ENCODE measurements at places on chromosomes 7 and 10.

DNA sequence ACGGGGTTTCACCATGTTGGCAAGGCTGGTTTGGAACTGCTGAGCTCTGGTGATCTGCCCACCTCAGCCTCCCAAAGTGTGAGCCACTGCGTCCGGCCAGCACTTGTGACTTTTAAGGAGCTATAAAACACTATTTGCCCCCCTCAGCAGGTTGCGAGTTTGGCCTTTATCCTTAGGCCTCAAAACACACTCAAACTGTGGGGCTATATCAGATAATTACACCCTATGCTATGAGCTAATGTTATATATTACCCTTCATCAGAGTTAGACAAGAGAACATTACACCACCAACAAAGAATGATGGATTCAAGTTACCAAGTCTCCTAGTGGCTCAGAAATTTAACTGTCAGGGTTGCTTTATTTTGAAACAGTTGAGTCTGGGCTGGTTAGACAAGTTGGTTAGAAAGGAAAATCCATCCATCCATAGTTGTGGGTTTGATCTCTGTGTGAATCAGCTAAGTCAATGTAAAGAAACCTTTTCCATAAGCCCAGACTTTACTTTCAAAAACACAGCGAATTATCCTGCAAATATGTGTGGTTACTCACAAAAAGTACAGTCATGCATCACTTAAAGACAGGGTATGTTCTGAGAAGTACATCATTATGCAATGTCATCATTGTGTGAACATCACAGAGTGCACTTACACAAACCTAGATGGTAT, 115.8 kb downstream of the SEMA3D start:
- no peak for DNase-seq

- DNase-seq = no peak
Observed at GRCh38 chr7:107701191-107701590, 40.6 kb downstream of the SLC26A4 start.

DNA sequence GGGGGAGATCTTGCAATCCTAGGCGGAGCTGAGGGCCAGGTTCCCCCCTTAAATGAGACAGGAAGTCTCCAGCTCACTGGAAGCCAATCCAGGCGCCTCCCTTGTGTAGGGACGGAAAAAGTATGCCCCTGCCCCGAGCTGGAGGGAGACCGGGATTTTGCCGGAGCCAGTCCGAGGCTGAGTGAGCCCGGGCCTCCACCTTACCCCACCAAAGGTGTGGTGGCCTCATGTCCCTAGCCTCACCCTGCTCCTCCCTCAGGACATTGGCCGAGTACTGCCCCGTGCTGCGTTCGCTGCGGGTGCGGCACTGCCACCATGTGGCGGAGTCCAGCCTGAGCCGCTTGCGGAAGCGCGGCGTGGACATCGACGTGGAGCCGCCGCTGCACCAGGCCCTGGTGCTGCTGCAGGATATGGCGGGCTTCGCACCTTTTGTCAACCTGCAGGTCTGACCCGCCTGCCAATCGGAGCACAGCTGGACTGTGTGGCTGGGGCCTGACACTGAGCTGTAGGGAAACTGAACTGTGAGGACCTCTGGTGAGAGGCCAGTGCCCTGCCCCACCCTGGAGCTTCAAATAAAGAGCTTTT, 2.0 kb downstream of the FBXL15 start:
- DNase-seq = peak; percentile 54

GRCh38 chr10:16947069-16947468, 129.8 kb upstream of the RSU1 start:
- DNase-seq = no peak

- no peak for DNase-seq
Observed at GRCh38 chr7:77426521-77427051, 10.4 kb upstream of the GSAP start.

GRCh38 chr7:132207782-132208181, 368.5 kb downstream of the PLXNA4 start:
- DNase-seq = no peak

DNA sequence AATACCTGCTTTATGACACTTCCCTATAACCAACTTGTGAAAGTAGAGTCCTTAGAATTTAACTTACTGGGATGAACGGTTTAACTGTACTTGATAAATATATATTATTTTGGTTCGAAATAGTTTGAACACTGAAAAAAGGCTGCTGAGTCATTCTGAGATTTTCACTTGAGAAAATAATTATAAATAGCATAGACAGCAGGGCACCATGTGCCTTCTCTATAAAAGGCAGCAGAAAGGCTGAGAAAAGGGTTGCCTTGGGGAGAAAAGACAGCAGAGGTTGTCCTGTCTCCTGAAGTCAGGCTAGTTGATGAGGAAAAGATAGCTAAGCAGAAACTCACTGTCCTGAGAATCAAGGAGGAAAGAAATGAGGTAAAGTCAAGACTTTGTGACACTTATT, 92.4 kb downstream of the CTTNBP2 start:
- no peak for DNase-seq

DNA sequence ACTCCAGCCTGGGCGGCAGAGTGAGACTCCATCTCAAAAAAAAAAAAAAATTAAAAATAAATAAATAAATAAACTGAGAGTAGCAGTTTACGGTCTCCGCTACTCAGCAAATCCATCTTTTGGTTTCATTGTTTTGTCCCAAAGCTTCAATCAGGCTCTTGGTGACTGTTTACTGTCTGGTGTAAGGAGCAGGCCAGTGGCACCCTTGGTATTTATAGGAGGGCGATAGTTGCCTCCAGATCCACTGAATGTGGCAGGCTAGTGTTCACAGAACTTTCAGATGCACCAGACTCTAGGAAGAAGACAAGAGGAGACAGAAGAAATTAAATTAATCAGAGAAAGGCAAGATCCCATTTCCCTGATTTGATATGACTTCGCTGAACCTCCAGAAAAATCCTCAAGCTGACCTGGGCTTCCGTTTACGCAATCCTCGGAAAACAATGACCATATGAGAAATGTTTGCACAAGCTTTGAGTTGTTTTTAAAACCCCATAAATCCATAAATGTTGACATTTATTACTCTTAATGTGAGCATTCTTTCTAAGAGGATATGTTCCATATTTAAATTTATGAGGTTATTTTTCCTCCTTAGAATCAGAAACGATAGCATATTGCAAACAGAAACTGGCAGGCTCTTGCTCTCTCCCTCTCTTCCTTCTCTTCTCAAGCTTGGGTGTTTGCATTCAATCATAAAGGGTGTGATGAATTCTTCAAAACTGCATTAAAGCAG, 7.1 kb upstream of the MUC3A start:
- DNase-seq = no peak

- no peak for DNase-seq
Observed at GRCh38 chr7:123143252-123144006, 56.3 kb downstream of the SLC13A1 start.

GRCh38 chr7:100119970-100120732, 717 bp downstream of the CNPY4 start:
- peak; percentile 73 for DNase-seq

DNA sequence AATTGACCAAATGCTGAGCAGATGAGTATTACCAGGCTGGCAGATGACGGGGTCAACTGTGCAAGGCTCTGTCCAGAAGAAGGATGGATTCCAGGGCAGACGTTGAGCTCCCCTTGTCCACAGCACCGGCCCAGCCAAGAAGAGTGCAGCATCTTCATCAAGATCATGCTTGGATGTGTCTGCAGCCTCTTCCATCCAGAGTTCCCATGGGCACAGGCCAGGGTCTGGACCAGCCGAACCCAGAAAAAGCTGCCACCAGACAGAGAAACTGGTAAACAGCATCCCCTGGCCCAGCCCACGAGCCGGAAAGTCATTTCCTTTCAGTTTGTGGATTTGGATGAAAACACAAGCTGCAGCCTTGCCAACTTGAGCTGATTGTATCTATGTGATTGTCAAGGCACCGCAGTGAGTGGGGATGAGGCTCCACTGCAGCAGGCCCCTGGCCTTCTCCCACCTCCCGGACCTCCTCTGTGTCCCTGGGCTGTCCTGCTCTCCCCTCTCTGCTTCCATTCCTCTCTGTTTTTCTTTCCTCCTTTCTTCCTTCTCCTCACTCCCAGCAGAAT, 321.8 kb downstream of the TCERG1L start:
- no peak for DNase-seq

DNA sequence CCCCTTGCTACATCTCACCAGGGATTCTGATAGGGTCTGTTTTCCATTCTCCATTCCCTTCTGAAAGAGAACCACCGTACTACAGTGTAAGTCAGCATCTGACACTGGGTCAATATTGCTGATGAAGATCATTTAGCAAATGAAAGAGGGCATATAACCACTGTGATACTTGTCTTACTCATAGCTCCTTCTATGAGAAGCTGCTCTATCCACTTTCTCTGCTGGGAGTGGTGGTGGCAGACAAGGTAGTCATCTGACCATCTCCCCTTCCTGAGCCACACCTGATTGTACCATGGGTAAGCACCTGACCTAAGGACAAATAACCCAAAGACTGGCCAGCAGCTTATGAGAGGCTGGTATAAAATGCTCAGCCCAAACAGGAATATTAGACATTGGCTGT, 220.4 kb downstream of the DOCK4 start:
- DNase-seq = no peak

- no peak for DNase-seq
Observed at GRCh38 chr7:2651336-2651735, 19.6 kb downstream of the TTYH3 start.

DNA sequence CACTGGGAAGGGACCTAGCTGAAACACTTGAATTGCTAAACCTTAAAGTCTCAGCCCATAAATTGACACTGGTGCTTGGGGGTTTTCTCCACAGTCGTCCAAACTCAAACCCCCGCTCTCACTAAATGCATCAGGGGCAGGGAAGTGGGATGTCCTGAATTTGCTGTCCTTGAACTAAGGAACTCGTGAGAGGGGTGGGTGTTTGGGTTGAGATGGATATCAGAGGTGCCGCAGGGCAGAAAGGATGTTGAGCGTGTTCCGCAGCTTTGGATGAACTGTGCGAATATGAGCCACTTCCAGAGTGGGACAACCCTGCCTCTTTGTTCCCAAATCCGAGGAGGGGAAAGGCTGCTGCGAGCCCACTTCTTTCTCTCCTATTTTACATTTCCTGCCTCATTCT, 90.3 kb upstream of the LYZL2 start:
- no peak for DNase-seq

DNA sequence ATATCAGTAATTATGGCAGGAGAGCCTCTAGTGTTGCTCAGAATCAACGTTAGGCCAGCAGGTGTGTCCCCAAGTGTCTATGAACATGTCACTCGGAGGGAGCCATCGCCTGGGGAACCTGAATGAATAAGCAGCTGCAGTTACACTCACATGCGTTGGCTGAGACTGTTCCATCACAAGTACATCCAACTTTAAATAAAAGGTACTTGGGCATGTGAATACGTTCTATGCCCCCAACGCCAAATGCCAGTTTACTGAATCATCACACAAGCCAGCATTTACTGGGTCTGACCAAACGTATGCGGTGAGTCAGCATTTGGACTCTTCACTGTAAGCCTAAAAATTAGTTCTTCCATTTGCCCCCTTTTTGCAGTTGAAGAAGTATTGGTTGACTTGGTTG, 207.6 kb upstream of the PLXNA4 start:
- no peak for DNase-seq

DNA sequence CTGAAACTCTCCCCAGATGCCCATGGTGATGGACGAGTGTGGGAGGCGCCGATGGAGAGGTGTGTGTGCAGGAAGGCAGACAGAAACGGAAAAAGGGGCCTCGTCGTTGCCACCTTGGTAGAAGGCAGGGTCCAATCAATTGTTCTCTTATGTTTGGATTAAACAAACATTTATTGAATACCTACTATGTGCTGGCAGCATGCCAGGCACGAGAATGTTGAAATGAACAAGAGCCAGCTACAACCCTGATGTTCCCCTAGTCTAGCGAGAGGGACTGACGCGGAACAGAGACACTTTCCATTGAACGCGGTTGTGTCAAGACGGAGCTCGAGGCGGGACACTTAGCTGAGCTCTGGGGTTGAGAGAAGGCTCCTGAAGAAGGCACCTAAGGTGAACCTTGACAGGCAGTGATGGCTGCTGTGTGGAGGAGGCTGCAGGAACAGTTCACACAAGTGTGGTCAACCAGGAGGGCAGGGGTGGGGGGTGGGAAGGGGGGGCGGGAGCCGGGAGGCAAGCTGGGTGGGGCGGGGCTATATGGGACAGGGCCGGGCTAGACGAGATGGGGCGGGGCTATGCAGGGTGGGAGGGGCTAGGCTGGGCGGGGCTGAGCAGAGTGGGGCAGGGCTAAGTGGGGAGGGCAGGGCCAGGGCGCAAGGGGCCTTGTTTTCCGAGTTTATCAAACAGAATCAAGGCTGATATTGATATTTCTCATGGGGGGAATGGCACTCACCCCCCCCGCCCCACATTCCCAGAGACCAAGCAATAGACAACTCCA, 181.0 kb downstream of the GATA3 start:
- DNase-seq = no peak

All from activated naive CD4-positive, alpha-beta T cell treated with anti-CD3 and anti-CD28 coated beads, Interleukin-2, amount 50 U/mL, for 16 hours (primary cell).